ENCODE measurements at places on chromosomes 12 and 14. TPM values are rescaled to one million over a fixed set of nuclear protein-coding genes. Genes with fewer than 3 reads are reported as not detected.

- no peak for DNase-seq
Observed at GRCh38 chr14:63632932-63633514, 8.6 kb downstream of the WDR89 start.

DNA sequence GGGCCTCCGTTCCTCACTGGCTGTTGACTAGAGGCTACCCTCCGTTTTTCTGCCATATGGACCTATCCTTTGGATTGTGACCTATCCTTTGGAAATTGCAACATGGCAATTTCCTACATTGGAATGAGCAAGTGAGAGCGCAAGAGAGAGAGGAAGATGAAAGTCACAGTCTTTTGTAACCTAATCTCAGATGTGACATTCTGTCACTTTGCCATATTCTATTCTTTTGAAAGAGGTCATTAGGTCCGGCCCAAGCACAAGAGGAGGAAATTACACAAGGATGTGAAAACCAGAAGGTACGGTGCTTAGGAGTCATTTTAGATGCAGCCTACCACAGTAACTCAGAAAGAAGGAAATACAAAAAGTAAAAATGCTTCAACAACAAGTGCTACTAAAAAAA, 47.3 kb upstream of the SRP54 start:
- DNase-seq, result no peak

DNA sequence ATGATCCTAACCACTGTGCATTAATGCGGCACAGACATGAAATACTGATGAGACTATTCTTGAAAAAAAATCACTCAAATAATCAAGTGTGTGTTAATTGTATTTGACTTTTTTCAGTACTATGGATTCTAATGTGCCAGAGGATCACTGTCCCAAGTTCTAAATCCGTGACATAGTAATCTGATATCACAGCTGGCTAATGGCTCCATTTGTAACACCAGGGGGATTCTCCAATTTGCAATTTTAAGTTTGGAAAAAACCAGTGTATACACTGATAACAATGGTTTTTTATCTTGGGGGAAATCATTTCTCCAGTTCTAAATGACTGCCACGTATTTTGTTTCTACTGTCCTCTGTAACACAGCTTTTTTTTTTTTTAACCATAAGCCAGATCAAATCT, 33.0 kb downstream of the MPHOSPH9 start:
- no peak for DNase-seq

GRCh38 chr14:53180272-53181221, 27.4 kb upstream of the DDHD1 start:
- no peak for DNase-seq

GRCh38 chr12:101925361-101925760, 48.0 kb downstream of the DRAM1 start:
- peak; percentile 85 for DNase-seq

- no peak for DNase-seq
Observed at GRCh38 chr12:95178136-95178535, 39.1 kb downstream of the FGD6 start.

DNA sequence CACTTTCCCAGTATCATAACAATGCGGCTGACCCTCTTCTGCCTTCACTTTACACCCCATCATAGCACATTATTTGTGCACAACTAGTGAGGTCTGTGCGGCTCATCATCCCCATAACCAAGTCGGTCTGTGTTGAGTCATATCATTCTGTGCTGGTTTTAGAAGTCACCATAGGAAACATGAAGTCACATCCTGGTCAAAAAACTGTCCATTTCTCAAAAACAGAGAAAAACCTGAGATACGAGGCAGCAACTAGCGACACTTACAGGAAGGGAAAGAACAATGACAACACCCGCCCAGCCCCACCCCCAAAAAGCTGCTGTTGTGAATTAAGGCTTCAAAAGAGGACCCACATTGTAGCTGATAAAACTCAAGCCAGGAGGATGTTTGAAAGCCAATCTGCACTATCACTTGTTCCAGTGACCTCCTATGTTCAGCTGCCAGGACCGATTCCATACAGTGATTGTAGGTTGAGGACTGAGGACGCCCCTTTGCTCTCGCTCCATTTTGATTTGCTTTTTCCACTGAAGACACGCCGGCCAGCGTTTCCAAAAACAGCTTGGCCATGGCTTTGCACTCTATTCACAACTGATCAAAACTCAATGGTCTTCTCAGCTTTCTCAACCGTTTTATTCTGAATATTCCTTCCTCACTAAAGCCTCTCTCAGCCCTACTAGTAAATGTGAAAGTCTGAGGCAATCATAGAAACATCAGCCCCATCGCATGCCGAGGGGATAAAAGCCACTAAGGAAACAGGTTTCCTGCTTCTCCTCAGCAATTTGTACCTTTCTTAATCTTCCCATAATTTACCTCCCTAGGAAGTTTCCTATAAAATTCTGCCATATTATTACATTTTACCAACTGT, 87.5 kb downstream of the DUSP16 start:
- DNase-seq, result no peak

DNA sequence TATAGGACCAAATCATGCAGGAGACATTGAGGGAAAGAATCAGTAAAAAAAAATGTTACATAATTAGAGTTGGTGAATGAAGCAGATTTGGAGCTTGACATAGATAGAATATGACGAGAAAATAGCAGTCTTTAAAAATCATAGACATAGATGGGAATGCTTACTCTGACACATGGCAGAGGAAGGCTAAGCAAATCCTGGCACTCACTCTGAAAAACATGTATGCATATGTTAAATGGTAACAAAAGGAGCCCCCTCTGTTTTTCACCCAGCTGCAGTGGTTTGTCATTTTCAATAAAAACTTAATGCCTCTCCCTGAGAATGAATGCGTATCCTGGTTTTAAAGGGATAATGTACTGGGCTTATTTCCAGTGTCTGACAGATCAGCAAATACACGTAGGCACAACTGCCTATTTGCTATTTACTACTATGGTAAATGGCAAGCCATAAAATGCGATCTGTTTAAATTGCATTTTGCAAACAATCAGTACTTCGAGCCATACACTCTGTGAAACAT, 561.2 kb upstream of the SEL1L start:
- DNase-seq, result no peak

- DNase-seq, result no peak
Observed at GRCh38 chr14:90850487-90850886, 34.3 kb upstream of the TTC7B start.

- no peak for DNase-seq
Observed at GRCh38 chr12:46147144-46147543, 121.7 kb downstream of the SLC38A1 start.

Gene PROX2
- total RNA-seq, result not detected

Gene EEF1AKMT3
- 9.3 TPM for total RNA-seq

Gene E2F7
- total RNA-seq, result 0.24 TPM
